WTC11 (cell line): ENCODE measurements at places on chromosomes 3 and 15.

- no peak for DNase-seq
Observed at GRCh38 chr3:160319322-160319721, 79.7 kb downstream of the IFT80 start.

DNA sequence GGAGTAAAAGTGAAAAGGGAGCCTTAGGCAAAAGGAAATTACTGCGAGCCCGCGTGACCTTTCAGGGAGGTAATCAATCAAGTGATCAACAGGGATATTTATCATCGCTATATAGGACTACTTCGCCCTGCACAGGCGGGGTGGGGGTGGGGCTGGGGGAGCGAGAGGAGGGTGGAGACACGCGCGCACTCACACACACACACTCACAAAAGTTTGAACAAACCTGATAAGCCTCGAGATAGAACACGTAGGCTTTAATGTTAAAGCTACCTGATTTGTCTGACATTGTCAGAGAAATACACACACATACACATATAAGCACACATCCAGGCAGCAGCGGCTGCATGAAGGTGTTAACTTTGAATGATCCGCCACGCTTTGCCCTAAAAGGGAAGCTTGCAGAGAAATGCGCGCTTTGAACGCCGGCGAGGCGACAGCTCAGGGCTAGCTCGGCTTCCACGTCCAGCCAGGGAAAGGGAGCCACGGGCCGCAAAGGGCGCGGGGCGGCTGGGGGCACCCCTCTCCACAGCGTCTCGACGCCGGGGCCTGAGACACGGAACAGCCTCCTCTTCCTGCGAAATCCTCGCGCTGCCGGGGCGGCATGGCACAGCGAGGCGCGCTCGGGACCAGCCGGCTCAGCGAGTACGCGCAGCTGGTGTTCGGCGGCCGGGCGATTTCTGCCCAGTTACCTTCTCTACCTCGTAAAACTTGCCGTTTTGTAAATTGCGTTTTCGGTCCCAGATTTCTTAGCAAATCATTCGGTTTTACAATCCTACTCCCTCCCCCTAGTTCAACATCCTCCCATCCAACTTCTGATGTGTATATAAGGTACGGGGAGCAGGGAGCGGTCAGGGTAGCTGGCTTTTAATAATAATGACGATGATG, 4.8 kb upstream of the MECOM start:
- DNase-seq, result peak; percentile 61

DNA sequence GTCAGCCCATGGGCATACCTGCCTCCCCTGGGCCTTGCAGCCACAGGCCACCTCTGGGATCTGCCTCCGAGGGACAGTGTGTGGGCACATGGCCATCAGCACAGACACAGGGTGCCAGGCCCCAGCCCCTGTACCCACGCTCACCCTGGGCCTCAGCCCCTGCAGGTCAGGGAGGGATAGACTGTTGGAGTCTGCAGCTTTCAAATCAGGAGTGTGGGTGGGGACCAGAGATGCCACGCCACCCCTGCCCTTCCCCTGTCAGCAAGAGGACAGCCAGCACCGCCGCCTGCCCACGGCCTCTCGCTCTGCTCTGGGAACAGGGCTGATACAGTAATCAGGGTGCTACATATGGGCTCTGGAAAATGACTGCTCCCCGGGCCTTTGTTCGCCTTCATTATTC, 72.7 kb downstream of the DNAJB8 start:
- DNase-seq, result no peak

DNA sequence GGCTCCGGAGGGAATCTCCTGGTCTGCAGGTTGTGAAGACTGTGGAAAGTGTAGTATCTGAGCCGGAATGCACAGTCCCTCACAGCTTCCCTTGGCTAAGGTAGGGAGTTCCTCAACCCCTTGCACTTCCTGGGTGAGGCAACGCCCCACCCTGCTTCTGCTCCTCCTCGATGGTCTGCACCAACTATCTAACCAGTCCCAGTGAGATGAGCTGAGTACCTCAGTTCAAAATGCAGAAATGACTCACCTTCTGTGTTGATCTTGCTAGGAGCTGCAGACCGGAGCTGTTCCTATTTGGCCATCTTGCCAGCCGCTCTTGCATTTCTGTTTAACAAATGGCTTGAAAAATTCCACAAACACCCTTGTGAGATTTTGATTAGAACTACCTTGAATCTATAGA, 156.1 kb downstream of the STXBP5L start:
- DNase-seq, result no peak

- no peak for DNase-seq
Observed at GRCh38 chr3:111904376-111905241, 45.5 kb downstream of the PHLDB2 start.

GRCh38 chr3:102673271-102674115, 238.7 kb downstream of the ZPLD1 start:
- peak; percentile 76 for DNase-seq

GRCh38 chr3:61936344-61936937, 375.1 kb downstream of the PTPRG start:
- peak; percentile 70 for DNase-seq

DNA sequence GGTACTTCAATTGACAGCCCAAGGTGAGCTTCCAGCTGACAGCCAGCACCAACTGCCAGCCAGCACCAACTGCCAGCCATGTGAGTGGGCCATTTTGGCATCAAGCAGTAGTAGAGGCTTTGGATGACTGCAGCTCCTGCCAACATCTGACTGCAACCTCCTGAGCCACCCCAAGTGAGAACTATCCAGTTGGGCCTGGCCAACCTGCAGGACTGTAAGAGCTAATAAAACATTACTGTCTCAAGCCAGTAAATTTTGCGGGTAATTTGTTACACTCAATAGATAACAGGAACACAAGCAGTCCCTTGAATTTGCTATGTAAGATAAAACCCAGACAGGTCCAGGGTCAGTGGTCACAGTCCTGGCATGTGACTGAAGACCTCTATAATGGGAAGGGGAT, 29.7 kb downstream of the EPHB1 start:
- no peak for DNase-seq

- DNase-seq, result peak; percentile 17
Observed at GRCh38 chr3:27680517-27681246, 41.4 kb downstream of the EOMES start.

GRCh38 chr3:58659051-58659675, 7.4 kb downstream of the FAM3D start:
- peak; percentile 51 for DNase-seq

DNA sequence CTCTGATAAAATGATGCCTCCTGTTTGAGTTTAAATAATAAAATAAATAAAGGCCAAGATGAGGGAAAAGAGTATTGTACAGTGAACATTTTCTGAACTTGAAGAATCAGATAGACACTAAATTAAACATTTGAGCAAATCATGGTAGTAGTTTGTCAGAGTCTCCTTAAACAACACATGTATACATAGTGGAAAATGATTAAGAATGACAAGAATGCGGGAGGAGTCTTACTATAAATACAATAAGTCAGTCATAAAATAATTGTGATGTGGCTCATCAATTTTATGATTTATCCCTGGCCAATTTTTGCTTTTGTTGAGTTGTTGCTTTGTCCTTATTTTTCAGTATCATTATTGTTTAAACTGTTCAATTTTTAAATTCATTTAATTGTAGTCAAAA, 158.0 kb upstream of the TMC3 start:
- DNase-seq, result no peak

- no peak for DNase-seq
Observed at GRCh38 chr3:26962492-26963360, 340.2 kb downstream of the LRRC3B start.

DNA sequence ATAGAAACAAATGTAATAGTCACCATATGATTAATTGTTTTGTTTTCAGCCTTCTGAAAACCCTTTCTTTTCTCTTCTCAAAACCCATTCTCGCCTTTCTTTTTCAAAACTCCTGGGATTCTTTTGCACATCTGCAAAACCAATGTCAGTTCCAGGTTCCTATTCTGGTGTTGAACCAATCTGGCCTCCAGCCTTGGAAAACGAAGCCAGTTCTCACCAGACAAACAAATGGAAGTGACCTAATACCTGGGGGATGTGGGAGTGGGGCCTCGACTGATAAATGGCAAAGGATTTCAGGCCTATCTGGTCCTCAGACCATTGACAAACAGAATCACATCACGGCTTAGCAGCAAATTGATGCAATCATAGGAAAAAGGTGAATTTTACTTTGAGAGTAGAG, 73.0 kb downstream of the COL8A1 start:
- no peak for DNase-seq

GRCh38 chr3:40042752-40043443, 233.5 kb downstream of the MYRIP start:
- DNase-seq, result no peak

- DNase-seq, result no peak
Observed at GRCh38 chr3:33722626-33723370, 4.7 kb upstream of the CLASP2 start.

DNA sequence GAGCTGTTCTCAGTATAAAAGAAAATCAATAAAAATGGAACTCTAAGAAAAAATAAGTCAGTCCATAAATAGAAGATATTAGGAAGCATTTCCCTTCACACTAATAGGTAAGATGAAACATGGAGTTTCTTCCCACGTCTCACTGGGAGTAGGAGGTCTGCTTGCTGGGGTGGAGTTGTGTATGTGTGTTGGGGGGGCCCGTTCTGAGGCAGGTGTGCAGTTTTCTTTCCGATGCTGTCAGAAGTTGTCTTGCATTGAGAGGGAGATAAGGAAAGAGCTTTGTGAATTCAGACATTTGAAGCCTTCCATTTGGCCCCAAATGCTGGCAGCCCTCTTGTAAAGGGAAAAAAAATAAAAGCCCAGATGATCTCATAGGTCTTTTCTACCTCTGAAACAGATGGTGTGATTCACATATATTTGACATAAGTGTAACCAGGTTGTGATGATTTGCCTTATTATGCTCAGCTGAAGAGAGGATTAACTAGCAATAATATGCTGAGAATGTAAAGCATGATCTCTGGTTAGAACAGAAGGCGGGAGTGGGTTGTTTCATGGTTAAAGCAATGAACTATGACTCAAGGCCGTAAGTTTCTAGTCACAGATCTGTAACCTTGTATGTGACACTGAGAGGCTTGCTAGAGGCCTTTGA, 8.8 kb downstream of the RASGRP1 start:
- no peak for DNase-seq

DNA sequence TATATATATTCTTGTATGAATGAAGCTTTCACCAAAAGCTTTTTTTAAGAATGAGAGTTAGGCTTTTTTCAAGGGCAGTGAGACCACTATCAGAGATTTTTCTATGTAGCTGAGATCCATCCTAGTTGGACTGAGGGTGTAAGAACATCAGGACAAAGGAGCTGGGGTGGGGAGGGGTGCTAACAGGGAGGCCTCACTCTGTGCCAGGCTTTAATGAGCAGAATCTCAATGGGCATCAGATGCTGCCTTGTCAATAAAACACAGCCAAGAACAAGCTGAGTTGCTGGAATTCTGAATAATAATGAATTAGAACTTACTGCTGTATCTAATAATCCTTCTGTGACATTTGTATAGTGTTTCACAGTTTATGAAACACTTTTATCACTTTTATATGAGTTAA, 41.4 kb upstream of the USP3 start:
- no peak for DNase-seq

DNA sequence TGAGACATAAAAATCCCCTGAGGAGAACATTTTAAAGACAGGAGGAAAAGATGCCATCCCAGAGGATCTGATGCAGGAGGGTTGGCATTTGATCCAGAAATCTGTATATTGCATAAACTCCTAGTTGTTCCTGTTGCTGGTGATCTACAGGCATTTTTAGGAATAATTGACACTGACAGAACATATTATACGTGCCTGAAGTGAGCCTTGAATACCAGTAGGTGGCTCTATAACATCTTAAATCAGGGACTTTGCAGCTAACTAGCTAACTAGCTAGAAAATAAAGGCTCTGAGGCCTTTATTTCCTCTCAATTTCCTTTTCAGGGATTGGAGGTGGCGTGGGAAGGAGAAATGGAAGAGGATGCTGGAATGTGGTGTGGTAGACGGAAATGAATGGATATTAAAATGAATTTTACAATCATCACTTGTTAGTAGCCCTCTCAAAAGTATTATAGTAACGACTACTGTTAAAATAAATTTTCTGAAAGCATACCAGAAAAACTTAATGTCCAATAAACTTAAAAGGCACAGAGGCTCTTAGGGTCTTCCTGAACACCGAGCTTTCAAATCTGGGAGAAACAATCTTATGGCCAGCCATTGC, 73.8 kb upstream of the ZBED2 start:
- DNase-seq, result no peak

GRCh38 chr15:68542771-68543164, 36.0 kb upstream of the CORO2B start:
- no peak for DNase-seq

DNA sequence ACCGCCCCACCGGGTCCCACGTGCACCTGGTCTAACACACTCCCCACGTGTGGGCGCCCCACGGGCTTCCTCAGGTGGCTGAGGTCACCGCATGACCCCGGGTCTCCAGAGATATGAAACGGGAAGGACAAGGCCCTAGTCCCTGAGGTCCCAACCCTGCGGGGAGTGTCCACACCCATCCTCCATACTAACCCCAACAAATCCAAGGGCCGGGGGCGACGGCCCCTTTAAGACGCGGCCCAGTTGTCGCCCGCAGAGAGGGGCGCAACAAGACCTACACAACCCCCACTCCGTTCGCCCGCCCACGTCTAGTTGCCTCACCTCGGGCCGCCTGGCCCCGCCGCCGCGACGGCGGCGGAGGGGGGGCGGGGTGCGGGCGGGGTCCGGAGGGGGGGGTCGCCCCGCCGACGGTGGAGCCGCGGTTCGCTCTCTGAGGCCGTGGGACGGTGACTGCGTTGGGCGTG, 396 bp downstream of the INO80 start:
- peak; percentile 52 for DNase-seq

- DNase-seq, result peak; percentile 57
Observed at GRCh38 chr3:134640872-134641470, 9.9 kb downstream of the KY start.

- peak; percentile 53 for DNase-seq
Observed at GRCh38 chr3:167051421-167051820, 328.7 kb downstream of the ZBBX start.

DNA sequence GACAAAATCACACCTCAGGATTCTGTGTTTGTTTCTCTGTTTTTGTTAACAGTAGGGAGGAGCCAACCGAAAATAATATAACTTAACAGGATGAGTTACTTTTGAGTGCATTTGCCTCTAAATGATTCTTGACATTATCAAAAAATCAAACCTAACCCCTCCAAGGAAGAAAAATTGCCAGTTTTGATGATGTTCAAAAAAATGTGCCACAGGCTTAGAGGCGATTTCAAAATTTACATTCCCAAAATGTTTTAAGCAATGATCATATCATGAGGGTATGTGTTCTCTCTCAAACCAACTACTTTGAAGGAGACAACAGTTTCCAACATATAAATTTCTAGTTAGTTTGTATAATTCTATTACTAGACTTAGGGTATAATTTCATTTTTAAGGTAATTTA, 6.7 kb downstream of the VGLL3 start:
- no peak for DNase-seq

DNA sequence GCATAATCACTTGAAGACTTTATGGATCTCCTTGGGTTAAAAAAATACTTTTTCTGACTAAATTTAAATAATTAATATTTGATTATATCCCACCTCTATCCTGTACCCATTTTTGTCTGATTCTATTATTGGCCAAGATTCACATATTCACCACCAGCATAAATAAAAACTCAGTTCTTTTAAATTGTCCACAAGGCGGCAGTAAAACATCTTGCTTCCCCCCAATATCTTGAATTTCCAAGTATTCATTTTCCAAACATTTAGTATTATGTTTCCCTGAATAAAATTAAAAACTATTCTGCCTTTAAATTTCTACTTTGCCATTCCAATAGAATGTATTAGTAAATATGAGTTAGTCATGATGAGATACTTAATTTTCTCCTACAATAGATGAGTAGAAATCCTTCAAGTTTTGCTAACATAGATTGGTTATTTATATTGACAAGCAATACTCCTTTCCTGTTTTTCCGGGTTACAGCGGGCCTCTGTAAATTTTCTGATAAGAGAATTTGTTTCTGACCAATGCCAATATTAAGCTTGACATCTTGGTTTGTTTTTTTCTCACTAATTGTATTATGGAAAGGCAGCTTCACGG, 218.7 kb upstream of the MDFIC2 start:
- no peak for DNase-seq
